ENCODE measurements at places on chromosomes 3 and 15. TPM values are rescaled to one million over a fixed set of nuclear protein-coding genes. Genes with fewer than 3 reads are reported as not detected.

Gene SHF
- total RNA-seq, result 7.3 TPM

DNA sequence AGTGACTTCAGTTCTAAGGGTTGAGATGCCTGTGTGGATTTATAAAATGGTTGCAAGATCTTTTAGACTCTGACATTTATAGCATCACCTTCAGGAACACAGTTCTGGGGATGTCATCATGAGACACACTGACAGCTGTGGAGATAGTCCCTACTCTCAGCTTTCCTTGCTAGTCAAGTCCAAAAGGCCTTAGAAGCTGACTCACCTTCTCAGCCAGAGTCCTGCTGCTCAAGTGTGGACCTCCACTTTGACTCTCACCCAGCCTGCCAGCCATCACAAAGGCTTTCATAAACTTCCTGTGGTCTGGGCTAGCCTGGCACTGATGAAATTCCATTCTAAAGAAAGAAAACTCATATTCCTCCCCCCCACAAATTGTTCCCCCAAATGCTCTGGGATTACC lies 44.8 kb downstream of the TMEM39A start:
- DNase-seq, result no peak

- DNase-seq, result no peak
Observed at GRCh38 chr15:46126581-46126980, 491.8 kb downstream of the SQOR start.

Gene TRPM1
- total RNA-seq, result not detected

- DNase-seq, result no peak
Observed at GRCh38 chr15:63453186-63453905, 51.0 kb upstream of the USP3 start.

- DNase-seq, result no peak
Observed at GRCh38 chr15:56640549-56640948, 92.8 kb downstream of the ZNF280D start.

DNA sequence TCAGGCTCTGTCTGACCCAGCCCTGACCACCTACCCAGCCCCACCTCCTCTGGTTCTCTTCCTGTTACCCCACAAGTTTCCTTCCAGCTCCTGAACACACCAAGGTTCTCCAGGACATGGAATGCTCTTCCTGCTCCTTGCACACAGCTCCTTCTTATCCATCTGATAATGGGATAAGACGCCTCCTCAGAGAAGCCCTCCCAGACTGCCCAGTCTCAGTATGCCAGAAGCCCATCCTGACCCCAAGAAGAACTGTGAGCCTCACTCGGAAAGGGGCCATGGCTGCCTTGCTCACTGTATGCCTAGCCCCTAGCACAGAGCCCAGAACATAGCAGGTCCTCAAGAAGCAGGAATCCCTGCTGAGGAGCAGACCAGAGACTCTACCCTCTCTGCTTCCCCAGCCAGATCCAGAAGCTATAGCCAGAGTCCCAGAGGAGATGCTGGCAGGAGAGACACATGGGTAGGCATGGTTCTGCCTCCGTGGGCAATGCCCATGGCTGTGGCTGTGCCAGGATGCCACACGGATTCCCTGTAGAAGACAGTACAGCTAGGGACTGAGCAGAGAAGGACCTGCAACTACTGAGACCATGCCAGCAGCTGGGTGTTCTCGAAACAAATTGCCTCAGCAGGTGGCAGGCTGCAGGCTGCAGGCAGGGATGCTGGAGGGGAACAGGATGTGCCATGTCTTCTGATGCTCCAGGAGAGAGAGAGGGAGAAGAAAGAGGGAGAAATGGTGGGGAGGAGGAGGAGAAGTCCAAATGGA lies 74.0 kb upstream of the LINGO1 start:
- DNase-seq, result no peak

DNA sequence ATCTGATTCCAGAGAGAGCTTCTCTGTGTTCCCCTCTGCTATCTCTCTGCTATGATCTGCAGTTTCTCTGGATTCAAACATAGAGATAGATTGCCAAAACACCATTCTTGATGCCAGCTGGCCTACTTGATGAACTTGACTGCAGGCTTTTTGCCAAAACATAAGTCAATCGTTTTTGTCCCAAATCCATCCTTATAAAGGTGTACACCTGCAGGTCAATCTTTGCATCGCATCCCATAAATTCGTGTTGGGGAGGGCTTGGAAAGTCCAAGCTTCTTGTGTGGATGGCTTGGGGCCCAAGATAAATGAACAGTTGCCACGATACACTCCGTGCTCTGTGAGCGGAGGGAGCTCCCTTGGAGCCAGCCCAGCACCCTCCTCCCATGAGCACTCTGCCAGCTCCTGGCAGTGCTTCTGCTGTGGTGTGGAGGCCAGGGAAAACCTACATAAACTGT lies 2.7 kb downstream of the CERS3 start:
- DNase-seq, result no peak

DNA sequence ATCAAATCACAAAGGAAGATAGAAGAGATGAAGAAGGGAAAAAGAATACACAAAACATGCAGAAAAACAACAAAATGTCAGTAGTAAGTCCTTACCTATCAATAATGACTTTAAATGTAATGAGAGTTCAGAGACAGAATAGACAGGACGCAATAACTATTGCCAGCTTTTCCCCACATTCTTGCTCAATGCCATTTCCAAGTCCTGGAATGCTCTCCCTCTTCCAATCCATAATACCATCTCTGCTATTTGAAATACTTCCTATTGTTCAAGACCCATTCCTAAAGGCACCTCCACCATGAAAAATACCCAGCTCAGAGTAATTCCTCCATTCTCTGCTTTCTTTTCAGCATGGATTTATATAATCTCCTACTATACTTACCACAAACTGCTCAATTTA lies 33.4 kb downstream of the CCDC54 start:
- DNase-seq, result no peak

DNA sequence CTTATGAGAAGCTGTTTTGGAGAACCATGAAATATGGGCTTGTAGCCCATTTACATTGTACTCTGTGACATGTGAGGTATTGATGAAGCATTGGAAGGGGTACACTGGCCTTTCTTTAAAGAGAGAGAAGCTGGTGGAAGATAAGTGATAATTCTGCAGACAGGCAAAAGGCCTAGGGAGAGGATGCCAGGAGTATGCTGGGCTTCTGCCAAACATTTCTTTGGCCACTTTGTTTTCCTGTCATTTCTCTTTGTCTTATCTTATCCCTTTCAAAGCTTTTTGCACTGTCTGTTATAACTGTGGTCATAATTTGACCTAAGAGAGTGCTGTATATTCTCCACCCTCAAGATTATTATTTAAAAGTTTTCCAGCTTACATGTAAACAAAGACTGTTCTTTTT lies 109.6 kb upstream of the SEMA6D start:
- no peak for DNase-seq

Data from Calu3 (cell line).